Cardiac muscle cell (in vitro differentiated cells and primary cell): ENCODE measurements at places on chromosomes 12 and 14. TPM values are rescaled to one million over a fixed set of nuclear protein-coding genes. Genes with fewer than 3 reads are reported as not detected.
A peak's percentile ranks its signal among the peaks of the same experiment; 100 is the strongest.

PPP1R1A gene
- total RNA-seq: 138 and 154 TPM in 2 replicates

ADAM20 gene
- total RNA-seq: 0.04 and 0.74 TPM in 2 replicates

HOXC5 gene
- not detected in 2 replicates for total RNA-seq

IGF1 gene
- 1.4 TPM in 1 of 2 replicates, not detected in the other for total RNA-seq

NTF3 gene
- 2.6 and 4.7 TPM in 2 replicates for total RNA-seq

PNN gene
- 35.3 and 67.0 TPM in 2 replicates for total RNA-seq

SDS gene
- not detected in 2 replicates for total RNA-seq

RBP5 gene
- 0.95 and 8.9 TPM in 2 replicates for total RNA-seq

RILPL2 gene
- total RNA-seq: 2.9 and 3.2 TPM in 2 replicates

CMA1 gene
- total RNA-seq: not detected in 2 replicates

FBXO33 gene
- total RNA-seq: 13.6 and 14.7 TPM in 2 replicates

SART3 gene
- total RNA-seq: 75.9 and 145 TPM in 2 replicates

NRL gene
- 4.2 and 6.7 TPM in 2 replicates for total RNA-seq

ABCD2 gene
- total RNA-seq: 0.14 and 0.15 TPM in 2 replicates

LHX5 gene
- not detected in 2 replicates for total RNA-seq

DCAF4 gene
- total RNA-seq: 23.2 and 27.1 TPM in 2 replicates

GRCh38 chr14:20657216-20658211, 16.0 kb upstream of the OR6S1 start:
- H3K4me1 ChIP-seq: no peaks in the 10 kb centered on the region
- H3K27ac ChIP-seq: no peak overlapping the region
- no peak overlapping the region for H3K4me3 ChIP-seq
- no peak for DNase-seq

DNA sequence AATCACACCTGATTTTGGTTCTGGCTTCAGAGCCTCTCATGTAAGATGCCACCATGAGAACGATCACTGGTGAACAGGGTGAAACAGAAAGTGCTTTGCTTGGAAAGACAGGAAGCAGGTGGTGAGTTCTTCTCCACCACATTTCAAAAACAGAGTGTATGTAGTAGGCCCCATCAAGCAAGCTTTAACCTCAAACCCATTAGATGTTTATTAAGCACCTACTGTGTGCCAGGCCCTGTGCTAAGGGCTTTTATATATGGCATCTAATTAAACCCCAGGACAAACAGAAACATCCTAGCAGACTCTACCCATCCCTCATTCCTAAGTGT, 47.8 kb upstream of the MED13L start:
- no peaks in the 10 kb centered on the region for H3K36me3 ChIP-seq
- DNase-seq: no peak

DNA sequence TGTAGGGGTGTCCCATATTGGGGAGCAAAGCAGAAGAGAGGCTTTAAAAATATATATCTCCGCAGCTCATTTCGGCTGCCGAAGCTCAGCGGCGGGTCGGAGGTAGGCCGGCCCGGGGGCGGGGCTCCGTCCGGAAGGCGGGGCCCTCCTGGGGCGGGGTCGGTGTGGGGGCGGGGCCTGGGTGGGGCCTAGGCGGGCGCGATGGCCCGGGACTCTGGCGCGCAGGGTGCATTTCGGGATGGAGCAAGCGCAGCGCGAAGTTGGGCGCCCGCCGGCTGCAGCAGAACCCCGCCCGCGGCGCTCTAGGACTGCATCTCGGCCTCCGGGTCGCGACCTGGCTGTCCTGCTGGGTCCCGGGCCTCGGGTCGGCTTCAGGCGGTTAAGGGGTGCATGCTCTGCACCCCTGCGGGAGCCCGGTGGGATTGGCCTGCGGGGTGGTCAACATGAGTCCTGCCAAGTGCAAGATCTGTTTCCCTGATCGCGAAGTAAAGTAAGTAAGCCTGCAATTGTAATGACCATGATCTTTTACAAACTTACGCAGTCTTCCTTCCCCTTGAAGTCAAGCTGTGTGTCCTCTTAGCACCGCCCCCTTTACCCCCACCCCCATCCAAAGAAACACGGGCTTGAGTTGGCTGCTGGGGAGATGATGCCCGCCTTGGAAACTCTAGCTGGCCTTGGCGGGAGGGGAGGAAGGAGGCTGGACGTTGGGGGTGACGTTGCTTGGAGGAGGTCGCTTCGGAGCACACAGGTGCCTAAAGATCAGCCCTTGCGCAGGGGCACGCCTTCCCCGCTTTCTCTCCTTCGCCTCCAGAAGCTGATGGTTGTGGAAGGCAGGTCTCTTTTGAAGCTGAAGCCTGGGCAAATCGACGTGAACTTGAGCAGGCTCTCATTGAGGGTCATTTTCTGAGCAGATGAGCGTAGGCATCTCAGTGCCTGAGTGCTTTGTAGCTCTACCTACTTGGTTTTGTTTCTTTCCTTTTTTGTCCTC, 38.4 kb downstream of the ACACB start:
- H3K4me3 ChIP-seq: peak overlapping the region; percentile 27
- DNase-seq: peak; percentile 76
- H3K4me1 ChIP-seq: peaks cover 5% of the 10 kb centered on the region
- no peaks in the 10 kb centered on the region for H3K27me3 ChIP-seq

DNA sequence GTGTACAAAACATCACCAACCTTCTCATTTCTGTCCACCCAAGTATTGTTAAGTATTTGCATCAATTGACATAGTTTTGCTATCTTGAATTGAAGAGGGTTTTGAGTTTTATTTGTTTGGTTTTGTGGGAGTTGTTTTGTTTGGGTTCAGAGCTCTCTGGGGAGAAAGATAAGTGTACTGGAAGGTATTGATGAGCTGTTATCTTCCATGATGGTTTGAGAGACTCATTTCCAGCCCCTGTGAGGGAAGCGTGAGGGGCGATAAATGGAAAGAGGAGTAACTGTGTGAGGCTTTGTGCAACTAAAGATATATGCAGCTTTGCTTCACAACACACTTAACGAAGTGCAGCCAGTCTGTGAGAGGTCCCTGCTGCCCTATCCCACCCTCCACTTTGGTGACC, 15.7 kb upstream of the CIPC start:
- H3K4me1 ChIP-seq: peaks cover 20% of the 10 kb centered on the region
- H3K27me3 ChIP-seq: no peaks in the 10 kb centered on the region
- no peak for DNase-seq
- H3K36me3 ChIP-seq: no peaks in the 10 kb centered on the region
- no peak overlapping the region for H3K4me3 ChIP-seq

GRCh38 chr12:129552996-129553750, 350.7 kb downstream of the TMEM132D start:
- no peak overlapping the region for H3K4me3 ChIP-seq
- DNase-seq: no peak
- no peaks in the 10 kb centered on the region for H3K4me1 ChIP-seq
- H3K36me3 ChIP-seq: no peaks in the 10 kb centered on the region
- no peak overlapping the region for H3K27ac ChIP-seq

DNA sequence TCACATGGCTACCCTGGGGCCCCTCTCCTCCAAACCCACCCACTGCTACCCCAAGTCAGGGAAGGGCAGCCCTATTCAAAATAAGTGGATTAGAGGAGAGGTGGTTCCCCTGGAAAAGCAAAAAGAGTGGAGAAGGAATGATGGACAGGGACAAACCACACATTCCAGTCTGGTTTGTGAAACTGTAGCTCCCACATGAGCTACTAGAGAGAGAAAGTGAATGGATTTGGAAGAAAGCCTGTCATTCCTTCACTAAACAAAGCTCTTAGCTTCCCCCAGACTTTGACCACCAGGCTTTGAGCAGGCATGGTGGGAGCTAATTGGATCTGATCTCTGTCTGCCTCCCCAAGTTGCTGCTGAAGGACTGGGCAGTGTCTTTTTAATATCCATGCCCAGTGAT, 28.0 kb downstream of the CCDC63 start:
- H3K4me1 ChIP-seq: no peaks in the 10 kb centered on the region
- no peak overlapping the region for H3K27ac ChIP-seq
- H3K36me3 ChIP-seq: no peaks in the 10 kb centered on the region

GRCh38 chr12:15502211-15502610, 179.9 kb downstream of the PTPRO start:
- no peaks in the 10 kb centered on the region for H3K27me3 ChIP-seq
- H3K27ac ChIP-seq: no peak overlapping the region
- no peaks in the 10 kb centered on the region for H3K36me3 ChIP-seq
- DNase-seq: no peak

GRCh38 chr12:53014709-53015108, 8.5 kb downstream of the EIF4B start:
- no peaks in the 10 kb centered on the region for H3K4me1 ChIP-seq
- no peak overlapping the region for H3K4me3 ChIP-seq
- no peaks in the 10 kb centered on the region for H3K27me3 ChIP-seq

GRCh38 chr12:97336900-97337751, 125.5 kb upstream of the RMST start:
- DNase-seq: no peak
- no peaks in the 10 kb centered on the region for H3K4me1 ChIP-seq
- no peak overlapping the region for H3K27ac ChIP-seq
- no peaks in the 10 kb centered on the region for H3K27me3 ChIP-seq
- H3K4me3 ChIP-seq: no peak overlapping the region

DNA sequence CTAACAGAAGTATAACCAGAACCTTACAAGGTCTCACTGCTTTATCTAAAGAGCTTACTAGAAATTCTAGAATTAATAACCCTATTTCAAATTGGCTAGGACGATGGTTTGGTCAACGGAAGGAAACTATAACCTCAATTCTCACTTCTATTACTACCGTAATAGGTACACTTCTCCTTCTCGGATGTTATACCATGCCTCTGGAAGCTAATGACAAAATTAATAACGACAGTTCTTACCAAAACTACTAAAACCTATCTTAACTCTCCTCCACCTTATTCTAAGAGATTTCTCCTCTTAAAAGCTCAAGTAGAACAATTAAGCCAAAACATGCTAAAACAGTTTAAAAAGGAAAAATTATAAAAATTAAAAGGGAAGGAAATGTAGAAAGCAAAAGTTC, 23.7 kb upstream of the UBC start:
- peak overlapping the region; percentile 48 for H3K4me3 ChIP-seq
- H3K27me3 ChIP-seq: no peaks in the 10 kb centered on the region
- peak overlapping the region; percentile 94 for H3K27ac ChIP-seq

- DNase-seq: no peak
- no peaks in the 10 kb centered on the region for H3K27me3 ChIP-seq
- no peak overlapping the region for H3K4me3 ChIP-seq
- H3K4me1 ChIP-seq: peaks cover 28% of the 10 kb centered on the region
- no peaks in the 10 kb centered on the region for H3K36me3 ChIP-seq
Measured at GRCh38 chr12:1356285-1356684, 238.1 kb downstream of the FBXL14 start.

DNA sequence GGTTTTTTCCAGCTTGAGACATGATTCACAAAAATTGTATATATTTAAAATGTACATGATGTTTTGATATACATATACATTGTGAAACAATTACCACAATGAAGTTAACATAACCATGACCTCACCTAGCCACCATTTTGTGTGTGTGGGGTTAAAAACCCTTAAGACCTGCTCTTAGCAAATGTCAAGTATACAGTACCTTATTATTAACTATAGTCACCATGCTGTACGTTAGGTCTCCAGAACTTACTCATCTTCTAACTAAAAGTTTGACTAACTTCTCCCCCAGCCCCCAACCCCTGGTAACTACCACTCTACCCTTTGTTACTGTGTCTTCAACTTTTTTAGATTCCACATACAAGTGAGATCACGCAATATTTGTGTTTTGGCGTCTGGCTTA, 52.6 kb downstream of the EIF2S3B start:
- no peaks in the 10 kb centered on the region for H3K36me3 ChIP-seq
- H3K27ac ChIP-seq: no peak overlapping the region
- DNase-seq: no peak
- H3K27me3 ChIP-seq: no peaks in the 10 kb centered on the region

GRCh38 chr12:84843593-84844144, 68.9 kb downstream of the SLC6A15 start:
- no peak overlapping the region for H3K27ac ChIP-seq
- no peaks in the 10 kb centered on the region for H3K4me1 ChIP-seq
- no peaks in the 10 kb centered on the region for H3K27me3 ChIP-seq
- H3K36me3 ChIP-seq: no peaks in the 10 kb centered on the region

DNA sequence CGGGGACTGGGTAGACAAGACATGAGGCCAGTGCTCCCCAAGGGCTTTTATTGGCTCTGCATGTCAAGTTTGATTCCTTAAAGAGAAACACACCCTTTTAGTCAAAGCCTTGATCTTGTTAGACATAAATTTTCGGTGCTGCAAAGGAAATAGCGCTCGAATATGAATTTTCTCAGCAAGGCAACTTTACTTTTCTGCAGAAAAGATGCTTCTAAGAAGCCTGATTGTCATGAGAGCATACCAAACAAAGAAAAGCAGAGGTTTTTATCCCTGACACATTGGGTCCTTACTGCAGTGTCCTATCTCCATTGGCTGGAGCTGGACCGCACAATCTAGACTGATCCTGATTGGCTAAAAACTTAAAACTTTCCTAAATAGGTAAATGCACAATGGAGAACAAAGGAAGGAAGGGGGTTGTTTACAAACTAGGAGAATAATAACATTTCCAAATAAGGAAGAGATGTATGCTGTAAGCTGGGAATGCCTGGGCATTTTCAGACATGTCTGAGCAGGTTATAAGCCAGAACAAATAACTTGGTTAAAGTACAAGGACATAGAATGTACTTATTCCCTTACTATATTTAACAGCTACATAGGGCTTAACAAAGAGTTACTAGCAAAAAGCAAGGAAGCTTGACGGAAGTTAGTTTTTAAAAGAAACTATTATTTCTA, 17.2 kb downstream of the TXNRD1 start:
- H3K27me3 ChIP-seq: no peaks in the 10 kb centered on the region
- H3K4me1 ChIP-seq: no peaks in the 10 kb centered on the region
- no peak overlapping the region for H3K27ac ChIP-seq
- DNase-seq: no peak
- no peak overlapping the region for H3K4me3 ChIP-seq

DNA sequence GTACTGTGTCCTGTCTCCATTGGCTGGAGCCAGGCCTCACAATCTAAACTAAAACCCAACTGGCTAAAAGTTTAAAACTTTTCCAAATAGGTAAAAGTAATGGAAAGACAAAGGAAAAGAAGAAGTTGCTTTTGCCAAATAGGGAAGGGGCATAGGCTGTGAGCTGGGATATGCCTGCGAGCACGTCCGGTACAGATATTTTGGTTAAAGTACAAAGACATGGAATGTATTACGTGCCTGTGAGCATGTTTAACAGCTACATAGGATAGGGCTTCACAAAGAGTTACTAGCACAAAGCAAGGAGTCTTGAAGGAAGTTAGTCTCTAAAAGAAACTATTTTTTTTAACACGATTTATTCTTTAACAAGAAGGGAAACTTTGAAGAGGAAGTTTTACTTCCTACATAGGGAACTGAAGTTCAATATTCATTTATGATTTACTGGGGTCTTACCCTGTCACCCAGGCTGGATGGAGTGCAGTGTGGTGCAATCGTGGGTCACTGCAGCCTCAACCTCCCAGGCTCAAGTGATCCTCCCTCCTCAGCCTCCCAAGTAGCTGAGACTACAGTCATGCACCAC, 41.9 kb upstream of the INF2 start:
- no peak overlapping the region for H3K27ac ChIP-seq
- no peak for DNase-seq
- no peaks in the 10 kb centered on the region for H3K36me3 ChIP-seq
- H3K27me3 ChIP-seq: no peaks in the 10 kb centered on the region

DNA sequence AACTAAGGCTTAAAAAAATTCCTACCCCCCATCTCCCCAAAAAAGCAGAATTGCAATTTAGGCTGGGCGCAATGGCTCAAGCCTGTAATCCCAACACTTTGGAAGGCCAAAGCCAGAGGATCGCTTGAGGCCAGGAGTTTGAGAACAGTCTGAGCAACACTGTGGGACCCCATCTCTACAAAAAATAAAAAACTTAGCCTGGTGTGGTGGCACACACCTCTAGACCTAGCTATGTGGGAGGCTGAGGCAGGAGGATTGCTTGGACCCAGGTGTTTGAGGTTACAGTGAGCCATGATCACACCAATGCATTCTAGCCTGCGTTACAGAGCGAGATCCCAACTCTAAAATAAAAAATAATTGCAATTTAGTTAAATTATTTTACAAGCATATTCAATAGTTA, 54.1 kb downstream of the CPM start:
- H3K36me3 ChIP-seq: no peaks in the 10 kb centered on the region
- H3K27me3 ChIP-seq: no peaks in the 10 kb centered on the region
- H3K27ac ChIP-seq: no peak overlapping the region
- no peak overlapping the region for H3K4me3 ChIP-seq
- no peak for DNase-seq
